GM12878 (cell line): ENCODE measurements at places on chromosomes 13 and 19. TPM values are rescaled to one million over a fixed set of nuclear protein-coding genes. Genes with fewer than 3 reads are reported as not detected.
A peak's percentile ranks its signal among the peaks of the same experiment; 100 is the strongest.

DNA sequence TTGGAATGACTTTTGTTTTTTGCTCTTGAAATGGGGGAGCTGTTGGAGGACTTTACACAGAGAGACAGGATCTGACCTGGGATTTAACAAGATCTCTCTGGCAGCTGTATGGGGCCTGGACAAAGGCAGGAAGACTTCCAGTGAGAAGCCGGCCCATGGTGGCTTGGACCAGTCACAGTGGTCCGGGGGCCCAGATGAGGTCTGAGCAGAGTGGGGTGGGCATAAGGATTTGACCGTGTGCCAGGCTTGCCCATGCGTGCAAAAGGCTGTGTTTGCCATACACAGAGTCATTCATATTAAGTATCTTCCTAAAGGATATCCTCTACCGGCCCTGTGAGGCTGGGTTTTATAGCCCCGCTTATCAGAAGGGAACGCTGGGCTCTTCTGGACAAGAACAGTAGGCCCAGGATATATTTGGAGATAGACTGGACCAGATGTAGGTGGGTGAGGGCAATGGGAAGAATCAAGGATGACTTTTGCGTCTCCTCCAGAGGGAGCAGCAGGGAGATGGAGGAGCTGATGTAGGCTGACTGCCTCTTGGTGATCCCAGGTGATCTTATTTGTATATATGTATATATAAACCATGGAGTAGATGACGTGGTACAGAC is 4.1 kb downstream of the SPACA6 start:
- H3K27me3 ChIP-seq: no peaks in the 10 kb centered on the region
- no peaks in the 10 kb centered on the region for H3K36me3 ChIP-seq
- no peak overlapping the region for H3K27ac ChIP-seq

DNA sequence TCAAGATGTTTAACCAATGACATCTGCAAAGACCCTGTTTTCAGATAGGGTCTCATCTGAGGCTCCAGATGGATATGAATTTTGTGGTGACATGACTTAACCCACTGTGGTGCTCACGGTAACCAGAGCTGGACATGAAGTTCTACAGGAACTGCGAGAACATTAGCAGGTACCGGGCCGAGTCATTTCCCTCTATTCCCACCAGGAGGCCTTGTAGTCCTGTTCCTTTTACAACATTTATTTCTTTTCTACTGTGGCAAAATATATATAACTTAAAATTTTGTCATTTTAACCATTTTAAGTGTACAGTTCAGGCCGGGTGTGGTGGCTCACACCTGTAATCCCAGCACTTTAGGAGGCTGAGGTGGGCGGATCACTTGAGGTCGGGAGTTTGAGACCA is 7.6 kb upstream of the TSPAN16 start:
- H3K4me1 ChIP-seq: peaks cover 4% of the 10 kb centered on the region
- no peak for DNase-seq
- H3K27ac ChIP-seq: no peak overlapping the region
- H3K27me3 ChIP-seq: no peaks in the 10 kb centered on the region
- no peak overlapping the region for H3K4me3 ChIP-seq

GRCh38 chr19:7512400-7512851 is 3.5 kb upstream of the ZNF358 start:
- no peak for DNase-seq
- H3K27ac ChIP-seq: no peak overlapping the region
- H3K36me3 ChIP-seq: no peaks in the 10 kb centered on the region
- no peak overlapping the region for H3K4me3 ChIP-seq
- H3K4me1 ChIP-seq: no peaks in the 10 kb centered on the region

DNA sequence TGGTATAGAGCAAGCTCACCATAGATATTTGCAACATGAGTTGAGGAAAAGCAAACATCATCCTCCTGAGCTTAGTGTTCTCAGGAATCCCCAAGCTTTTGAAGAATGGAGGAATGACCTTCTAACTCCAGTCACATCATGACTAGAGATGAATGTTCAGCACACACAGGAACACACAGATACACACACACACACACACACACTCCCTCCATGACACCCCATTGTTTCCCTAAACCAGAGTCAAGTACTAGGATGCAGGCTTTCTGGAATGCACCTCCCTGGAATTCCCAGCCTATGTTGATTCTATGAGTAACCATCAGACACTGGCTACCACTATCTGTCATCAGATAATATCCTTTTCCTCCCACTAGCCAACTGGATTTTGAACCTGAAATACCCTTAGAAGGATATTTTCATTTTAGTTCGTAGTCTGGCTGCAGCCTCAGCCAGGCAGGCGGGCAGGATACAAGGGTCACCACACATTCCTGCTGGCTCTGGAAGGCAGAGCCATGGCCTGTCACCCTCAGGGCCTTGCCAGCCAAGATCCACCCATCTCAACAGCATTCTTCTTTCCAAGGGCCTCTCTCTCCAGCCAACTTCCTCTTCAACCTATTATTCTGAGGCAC is 162.4 kb downstream of the FOXO1 start:
- no peaks in the 10 kb centered on the region for H3K36me3 ChIP-seq
- H3K4me3 ChIP-seq: no peak overlapping the region
- H3K27me3 ChIP-seq: no peaks in the 10 kb centered on the region
- no peaks in the 10 kb centered on the region for H3K4me1 ChIP-seq
- no peak for DNase-seq

DNA sequence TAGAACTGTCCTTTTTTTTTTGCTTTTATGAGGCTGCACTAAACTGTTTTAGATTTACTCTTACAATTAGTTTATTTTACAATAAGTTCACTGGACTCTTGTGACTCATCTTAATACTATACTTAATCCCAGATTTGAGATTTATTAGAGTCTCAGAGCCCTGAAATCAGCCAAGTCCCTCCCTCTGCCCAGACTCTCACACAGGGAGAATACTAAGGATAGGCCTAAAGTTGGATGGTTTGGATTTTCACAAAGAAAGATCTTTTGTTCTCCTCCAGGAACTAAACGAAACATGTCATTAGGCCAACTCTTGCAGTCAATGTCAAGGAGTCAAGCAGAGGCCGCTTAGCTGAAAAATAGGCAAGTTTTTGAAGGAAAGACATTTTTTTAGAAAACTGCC is 42.7 kb upstream of the MIR17HG start:
- no peaks in the 10 kb centered on the region for H3K4me1 ChIP-seq
- H3K27ac ChIP-seq: no peak overlapping the region
- no peaks in the 10 kb centered on the region for H3K36me3 ChIP-seq
- DNase-seq: no peak
- H3K27me3 ChIP-seq: no peaks in the 10 kb centered on the region
- no peak overlapping the region for H3K4me3 ChIP-seq

- no peak for DNase-seq
- peaks cover 39% of the 10 kb centered on the region for H3K4me1 ChIP-seq
- peaks cover 3% of the 10 kb centered on the region; the same call in 1 of the 2 replicates for H3K36me3 ChIP-seq
- peak overlapping the region; percentile 86 for H3K27ac ChIP-seq
- H3K4me3 ChIP-seq: 0 out of 2 replicates have a peak overlapping the region, but pooled peaks have one; percentile 14
Measured at GRCh38 chr19:37986048-37986750, 79.2 kb downstream of the SIPA1L3 start.

The MUC16 gene
- not detected in 2 replicates for total RNA-seq

The CCDC159 gene
- total RNA-seq: 9.1 and 10.4 TPM in 2 replicates

The B3GNT3 gene
- 0.08 TPM in 1 of 2 replicates, not detected in the other for total RNA-seq

The LATS2 gene
- 7.8 and 9.8 TPM in 2 replicates for total RNA-seq

The ZNF491 gene
- 0.26 and 0.51 TPM in 2 replicates for total RNA-seq
